ENCODE measurements at places on chromosomes 13 and 19.
A peak's percentile ranks its signal among the peaks of the same experiment; 100 is the strongest.

DNA sequence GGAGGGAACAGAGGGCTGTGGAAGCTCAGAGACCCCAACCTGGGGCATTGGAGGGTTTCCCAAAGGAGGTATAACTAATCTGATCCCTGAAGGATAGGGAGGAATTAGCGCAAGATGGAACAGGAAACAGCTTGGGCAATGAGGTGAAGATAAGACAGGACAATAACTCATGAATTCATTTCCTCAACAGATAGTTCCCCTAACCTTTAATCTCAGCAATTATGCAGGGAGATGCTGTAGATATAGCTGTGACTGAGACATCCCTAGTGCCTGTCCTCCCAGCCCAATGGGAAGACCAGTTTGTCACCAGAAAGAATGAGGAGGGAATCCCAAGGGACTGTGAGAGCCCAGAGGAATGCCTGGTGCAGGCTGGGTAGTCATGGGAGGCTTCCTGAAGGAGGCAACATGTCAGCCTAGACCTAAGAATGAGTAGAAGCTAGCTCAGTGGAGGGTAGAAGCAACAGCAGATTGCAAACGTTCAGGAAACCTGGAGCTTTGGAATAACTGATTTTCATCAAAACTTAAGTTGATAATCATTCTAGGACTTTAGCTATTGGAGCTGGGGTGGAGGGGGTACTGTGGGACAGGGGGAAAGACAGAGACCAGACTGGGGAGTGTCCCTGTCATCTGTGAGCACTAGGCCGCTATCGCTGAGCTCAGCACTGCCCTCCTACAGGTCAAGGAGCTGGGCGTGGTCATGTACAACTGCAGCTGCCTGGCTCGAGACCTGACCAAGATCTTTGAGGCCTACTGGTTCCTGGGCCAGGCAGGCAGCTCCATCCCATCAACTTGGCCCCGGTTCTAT is 18.8 kb downstream of the HIPK4 start:
- DNase-seq, result no peak

- DNase-seq, result no peak
These were observed 10.2 kb upstream of the EMC10 start for GRCh38 chr19:50465986-50466705.

GRCh38 chr13:51481656-51482055 is 28.8 kb upstream of the INTS6 start:
- DNase-seq, result no peak

DNA sequence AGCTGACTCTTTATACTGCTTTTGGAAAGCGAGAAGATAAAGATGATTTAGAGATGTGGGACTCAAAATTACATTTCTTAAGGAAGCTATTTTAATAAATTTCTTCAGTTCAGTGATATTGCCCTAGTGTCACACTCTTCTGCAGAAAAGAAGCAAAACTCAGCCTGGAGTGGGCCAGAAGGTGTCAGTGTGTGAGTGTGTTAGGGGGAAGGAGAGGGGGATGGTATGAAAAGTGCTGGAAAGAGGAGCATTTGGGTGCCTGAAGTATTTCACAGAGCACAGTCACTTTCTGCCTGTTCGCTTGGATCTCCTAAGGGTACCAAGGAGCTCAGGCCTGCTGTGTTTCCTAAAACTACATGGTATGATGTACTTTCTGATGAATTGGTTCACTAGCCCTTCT is 84.5 kb upstream of the FRY start:
- DNase-seq, result no peak

DNA sequence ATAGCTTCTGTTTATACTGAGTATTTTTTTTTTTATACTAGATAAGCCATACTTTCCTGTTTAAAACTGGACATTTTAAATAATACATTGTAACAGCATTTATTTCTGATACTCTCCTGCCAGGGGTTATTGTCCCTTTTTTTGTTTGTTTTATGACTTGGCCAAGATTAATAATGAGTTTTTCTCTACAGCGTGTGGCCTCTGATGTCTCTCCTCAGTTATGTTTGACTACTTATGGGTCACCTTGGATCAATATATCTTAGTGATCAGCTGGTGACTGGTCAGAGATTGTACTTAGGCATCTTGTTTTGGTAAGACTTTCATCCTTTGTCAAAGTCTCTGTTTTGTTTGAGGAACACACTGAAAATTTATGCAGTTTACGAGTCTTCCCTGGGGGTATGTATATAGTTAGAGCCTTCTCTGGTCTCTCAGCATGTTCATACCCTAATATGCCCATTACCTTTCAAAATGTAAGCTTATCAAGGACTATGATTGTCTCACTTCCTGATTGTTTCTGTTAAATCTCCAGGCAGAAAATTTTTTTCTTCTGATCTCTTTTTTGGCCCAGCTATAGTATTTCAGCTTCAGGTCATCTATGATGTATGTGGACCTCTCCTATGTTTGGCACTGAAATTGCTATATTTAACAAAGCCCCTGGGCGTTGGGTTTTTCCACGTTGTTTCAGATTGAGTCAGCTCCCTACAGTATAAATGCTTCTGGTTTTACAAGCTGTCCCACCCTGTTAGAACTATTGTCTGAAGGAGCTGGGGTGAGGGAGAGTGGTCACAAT is 87.9 kb downstream of the URI1 start:
- DNase-seq, result peak; percentile 51

- DNase-seq, result no peak
These were observed 1.5 kb upstream of the ZSCAN4 start for GRCh38 chr19:57667228-57667627.

DNA sequence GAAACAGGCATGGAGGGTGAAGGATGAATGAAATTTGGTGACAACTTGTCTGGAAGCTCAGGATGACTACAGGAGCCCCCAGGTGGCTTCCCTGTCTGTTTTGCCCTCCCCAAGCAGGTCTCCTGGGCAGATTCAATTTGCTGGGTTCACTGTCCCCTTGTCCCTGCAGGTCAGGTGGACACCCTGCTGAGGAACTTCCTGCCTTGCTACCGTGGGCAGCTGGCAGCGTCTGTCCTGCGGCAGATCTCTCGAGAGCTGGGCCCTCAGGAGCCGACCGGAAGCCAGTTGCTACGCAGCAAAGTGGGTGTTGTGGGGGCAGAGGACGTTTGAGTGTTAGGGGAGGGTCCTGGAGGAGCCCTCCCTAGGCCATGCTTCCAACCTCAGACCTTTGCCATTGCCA is 19.1 kb downstream of the PGLS start:
- no peak for DNase-seq

GRCh38 chr13:74569251-74569650 is 435.0 kb upstream of the KLF12 start:
- no peak for DNase-seq

DNA sequence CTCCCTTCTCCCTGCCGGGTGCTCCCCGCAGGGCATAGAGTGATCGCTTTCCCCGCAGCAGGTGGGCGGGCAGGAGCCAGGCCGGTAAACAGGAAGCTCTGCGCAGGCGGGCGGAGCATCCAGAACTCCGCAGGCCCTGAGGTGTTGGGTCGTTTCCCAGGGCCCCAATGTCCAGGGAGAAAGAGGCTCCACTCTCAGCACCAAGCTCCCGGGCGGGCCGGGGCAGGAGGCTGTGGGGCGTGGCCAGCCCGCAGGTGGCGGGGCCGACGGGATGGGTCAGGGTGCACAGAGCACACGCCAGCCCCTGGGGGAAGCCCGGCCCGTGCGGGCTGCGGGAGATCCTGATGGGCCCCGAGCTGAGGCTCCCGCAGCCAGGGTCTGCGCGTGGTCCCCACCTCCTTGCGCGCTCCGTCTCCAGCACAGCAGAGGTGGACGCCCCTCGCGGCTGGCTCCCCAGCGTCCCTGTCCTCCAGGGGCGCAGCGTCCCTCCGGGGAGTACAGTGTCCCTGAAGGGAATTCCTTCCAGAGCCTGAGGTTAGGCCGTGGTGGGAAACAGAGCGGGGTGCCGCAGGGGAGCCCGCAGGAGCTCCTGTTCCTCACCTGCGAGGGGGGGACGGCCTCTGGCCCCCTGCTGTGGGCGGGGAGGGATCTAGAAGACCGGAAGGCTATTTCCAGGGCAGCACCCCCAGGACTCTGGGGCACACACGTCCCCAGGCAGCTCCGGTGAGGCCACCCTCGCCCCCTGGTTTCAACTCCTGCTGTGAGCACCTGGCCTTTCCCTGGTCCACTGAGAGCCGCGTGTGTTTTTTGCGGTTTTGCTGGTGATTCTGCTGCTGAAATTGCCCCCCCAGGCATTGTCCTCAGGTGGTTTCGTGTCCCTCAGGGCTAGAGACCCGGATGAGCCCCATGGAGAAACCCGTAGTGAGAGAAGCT is 12.2 kb downstream of the PIP5K1C start:
- no peak for DNase-seq

GRCh38 chr13:84569366-84569765 is 687.1 kb upstream of the SLITRK1 start:
- no peak for DNase-seq

GRCh38 chr19:46970815-46971214 is 48.8 kb upstream of the NPAS1 start:
- peak; percentile 84 for DNase-seq

GRCh38 chr19:55579766-55580621 is 654 bp downstream of the ZNF579 start:
- no peak for DNase-seq

- DNase-seq, result no peak
These were observed 40.4 kb downstream of the MLLT1 start for GRCh38 chr19:6239401-6239844.

DNA sequence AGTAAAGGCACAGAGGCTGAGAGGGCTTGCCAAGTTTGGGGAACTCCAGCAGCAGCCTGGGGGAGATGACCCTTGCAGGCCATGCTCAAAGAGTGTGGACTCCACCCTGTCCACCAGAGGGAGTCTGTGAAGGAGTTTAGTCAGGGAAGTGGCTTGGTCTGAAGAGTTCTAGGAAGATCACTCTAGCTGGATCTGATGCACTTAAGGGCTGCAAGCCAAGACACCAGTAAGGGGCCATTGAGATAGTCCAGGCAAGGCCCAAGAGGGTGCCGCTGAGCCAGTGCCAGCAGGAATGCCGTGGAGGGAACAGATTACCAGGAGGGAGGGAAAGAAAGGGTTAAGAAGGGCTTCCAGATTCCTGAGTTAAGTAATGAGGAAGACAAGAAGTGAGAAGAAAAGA is 68.7 kb downstream of the ZAR1L start:
- DNase-seq, result peak; percentile 31

- DNase-seq, result no peak
These were observed 3.4 kb upstream of the POU4F1 start for GRCh38 chr13:78606471-78607408.

DNA sequence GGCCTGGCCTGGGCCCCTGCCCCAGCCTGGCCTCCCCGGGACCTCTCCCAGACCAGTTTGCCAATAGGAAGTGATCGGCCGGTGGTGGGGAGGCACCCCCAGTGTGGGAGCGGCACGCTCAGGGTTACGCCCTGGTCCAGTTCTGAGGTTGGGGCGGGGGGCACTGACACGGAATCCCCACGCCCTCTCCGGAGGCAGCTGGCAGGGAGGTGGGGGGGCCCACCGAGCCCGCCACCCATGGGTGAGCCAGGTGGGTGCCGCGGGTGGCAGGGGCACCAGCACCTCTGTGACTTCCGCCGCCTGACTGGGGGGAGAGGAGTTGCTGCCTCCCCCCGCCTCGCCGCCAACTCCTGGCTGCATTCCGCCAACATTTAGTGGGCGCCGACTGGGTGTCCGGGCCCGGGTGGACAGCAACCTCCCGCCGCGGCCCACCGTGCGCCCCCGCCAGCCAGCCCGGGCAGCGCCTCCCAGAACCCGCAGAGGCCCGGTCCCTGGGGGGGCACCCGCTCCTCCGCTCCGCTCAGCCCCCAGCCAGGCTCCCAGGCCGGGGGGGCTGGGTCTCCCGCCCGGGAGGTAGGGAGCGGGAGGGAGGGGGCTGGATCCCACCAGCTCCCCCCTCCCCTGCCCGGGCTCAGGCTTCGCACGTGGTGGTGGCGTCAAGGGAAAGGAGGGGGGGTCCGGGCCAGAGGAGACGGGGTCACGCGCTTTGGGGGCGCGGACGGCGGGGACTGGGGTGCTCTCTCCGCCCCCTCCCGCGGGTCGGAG is 2.0 kb downstream of the ZBTB7A start:
- no peak for DNase-seq

- DNase-seq, result no peak
These were observed 104.2 kb downstream of the UBL3 start for GRCh38 chr13:29746148-29746677.

DNA sequence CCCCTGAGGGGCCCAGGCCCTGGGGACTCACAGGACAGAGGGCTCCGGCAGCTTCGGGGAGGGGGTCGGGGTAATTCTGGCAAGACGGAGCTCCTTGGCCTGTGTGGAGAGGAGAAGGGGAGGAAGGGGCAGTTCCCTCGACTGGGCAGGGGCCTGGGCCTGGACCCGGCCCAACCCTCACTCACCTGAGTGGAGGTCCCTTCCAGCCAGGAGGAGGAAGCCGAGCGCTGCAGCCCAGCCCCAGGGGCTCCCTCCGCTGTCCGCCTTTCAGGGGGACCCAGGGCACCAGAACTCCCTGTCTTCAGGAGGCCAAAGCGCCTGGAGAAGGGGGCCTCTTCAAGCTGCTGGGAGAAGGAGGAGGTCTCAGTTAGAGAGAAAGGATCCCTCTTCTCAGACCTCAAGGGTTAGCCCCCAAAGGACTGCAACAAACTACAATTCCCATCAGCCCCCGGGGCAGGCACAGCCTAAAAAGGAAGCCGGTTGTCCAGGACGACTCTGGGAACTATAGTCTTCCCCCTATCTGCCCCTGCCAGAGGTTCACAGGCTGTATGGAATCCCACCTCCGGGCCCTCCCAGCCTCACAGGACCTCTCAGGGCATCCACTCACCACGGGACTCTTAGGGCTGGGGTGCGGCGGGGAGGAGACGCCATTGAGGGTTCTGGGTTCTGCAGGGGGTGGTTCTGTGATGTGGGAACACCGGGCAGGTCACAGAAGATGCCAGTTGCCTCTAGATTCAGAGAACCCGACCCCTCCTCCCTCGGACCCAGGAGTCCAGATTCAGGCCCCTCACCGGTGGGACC is 19.8 kb downstream of the EPS8L1 start:
- no peak for DNase-seq

- DNase-seq, result no peak
These were observed 1.1 kb downstream of the KCTD4 start for GRCh38 chr13:45199711-45200110.

- no peak for DNase-seq
These were observed 29.5 kb downstream of the FPR3 start for GRCh38 chr19:51824281-51825005.

DNA sequence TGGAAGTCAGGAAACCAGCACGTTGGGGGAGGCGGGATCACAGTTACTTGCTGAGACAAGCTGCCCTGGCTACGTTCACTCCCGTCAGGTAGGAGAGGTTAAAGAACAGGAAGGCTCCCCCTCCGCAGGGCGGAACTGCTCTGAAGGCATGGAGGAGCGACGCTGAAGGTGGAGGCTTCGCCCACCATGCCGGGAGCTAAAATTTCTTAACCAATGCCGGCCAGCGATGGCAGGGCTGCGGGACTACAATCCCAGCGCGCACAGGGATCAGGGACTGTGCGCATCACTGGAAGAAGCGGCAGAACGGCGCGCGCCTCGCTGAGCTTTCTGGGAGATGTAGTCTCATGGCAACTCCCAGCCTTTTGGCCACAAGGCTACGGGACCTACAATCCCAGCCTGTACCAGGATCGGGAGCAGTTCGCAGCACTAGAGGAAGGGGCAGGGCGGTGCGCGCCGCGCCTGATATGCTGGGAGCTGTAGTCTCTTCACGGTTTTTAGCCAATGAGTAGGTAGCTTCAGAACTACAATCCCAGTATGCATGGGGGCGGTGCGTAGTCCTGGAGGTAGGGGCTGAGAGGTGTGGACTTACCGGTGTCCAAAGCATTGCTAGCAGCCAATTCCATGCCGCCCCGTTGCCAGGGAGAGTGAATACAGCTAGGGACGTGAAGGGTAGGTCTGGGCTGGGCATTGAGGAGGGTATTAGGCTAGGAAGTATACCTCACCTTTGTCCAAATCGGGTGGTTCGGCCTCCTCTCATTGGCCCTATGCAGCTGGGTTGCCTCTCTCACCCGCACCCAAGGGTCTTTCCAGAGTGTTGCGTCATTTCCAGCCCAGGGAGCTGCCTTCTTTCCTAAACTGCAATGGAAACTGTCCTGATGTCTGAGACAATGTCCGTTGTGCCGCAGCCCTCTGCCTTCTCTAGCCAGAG is 12.8 kb upstream of the ZNF682 start:
- peak; percentile 86 for DNase-seq
